ENCODE measurements at places on chromosomes 11 and 22.

DNA sequence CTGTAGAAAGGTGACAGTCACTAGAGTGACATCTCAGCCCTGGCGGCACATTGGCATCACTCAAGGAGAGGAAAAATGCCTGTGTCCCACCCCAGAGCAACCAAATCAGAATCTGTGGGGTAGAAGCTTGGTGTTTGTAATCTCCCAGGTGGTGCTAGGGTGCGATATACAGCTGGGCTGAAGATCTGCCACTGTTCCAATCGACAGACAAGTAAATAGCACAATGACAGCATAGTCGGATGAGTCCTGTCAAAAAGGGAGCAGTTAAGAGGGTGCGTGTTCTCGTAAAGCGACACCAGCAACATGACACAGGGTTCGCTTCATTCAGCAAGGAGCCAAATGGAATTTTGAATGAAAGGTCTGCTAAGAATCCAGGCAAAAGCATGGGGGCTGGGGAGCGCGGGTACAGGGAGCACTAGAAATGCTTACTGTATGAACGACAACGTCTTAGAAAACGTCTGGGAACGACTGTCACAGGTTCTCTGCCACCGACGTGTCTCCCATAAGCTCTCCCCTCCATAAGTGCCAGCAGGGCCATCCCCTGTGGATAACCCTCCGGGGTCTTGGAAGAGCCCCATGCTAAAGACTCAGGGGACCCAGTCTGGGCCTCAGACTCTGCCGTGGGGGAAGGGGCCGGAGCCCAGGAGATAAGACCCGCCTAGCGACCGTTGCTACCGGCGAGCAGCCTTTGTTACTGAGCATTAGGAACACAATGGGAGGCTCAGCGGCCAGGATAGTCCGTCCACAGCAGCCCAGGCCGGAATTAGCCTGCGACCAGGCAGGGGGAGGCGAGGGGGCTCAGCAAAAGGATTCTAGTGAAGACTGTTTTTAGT is 20.8 kb downstream of the ADA2 start:
- no peak for DNase-seq

DNA sequence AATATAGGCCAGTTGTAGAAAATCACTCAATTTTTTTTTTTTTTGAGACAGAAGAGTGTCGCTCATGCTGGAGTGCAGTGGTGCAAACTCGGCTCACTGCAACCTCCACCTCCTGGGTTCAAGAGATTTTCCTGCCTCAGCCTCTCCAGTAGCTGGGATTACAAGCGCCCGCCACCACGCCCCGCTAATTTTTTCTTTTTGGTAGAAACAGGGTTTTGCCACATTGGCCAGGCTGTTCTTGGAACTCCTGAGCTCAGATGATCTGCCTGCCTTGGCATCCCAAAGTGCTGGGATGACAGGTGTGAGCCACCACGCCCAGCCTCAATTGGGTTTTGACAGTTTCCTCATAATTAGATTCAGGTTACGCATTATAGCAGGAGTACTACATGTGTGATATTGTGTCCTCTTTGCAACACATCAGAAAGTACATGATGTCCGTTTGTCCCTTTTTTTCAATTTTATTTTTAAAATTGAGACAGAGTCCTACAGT is 2.6 kb upstream of the ATP6V1E1 start:
- DNase-seq: no peak

DNA sequence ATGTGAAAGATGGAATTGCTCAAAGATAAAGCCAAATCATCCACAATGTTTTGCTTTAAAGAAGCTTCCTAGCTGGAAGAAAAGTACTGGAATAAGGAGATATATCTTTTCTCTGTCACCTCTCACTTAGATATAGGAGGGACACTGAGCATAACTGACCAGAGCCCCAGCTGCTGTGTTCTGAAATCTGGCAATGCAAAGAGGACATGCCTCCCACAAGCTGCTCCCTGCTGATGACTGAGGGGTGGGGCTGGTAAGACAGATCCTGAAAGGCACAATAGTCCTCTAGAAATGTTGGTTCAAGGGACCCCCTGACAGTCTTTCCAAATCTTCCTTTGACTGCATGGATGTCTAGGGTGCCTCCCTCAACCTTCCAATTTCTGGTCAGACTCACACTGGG is 67.0 kb downstream of the SC5D start:
- DNase-seq: no peak

GRCh38 chr11:13309156-13309555 is 31.6 kb downstream of the BMAL1 start:
- no peak for DNase-seq

GRCh38 chr11:68331338-68331947 is 19.1 kb downstream of the LRP5 start:
- no peak for DNase-seq

DNA sequence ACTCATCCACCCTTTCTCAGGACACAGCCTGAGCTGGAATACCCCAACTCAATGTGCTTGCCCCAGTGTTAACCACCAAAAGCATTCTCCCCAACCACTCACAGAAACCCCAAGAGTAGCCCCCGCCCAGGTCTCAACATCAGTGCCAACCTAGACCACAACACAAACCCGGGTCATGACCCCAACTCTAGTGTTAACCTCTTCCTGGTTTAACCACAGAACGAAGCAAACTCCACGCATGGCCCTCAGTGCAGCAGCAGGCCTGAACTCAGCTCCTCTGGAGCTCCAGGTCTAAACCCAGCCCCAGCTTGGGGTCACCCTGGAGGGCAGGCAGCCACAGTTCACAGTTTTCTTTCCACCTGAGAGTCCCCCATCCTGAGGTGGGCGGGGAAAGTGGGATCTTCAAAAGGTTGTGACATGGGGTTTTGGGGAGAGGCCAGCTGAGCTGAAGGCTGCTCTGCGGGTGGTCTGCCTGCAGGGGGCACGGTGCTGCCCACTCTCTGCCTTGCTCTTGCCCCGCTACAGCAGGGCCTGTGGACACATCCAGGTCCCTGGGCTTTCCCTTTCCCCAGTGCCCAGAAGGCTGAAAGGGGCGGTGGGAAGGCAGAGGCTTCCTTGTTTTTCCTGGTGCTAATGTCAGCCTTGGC is 37.9 kb downstream of the NECTIN1 start:
- DNase-seq: no peak

DNA sequence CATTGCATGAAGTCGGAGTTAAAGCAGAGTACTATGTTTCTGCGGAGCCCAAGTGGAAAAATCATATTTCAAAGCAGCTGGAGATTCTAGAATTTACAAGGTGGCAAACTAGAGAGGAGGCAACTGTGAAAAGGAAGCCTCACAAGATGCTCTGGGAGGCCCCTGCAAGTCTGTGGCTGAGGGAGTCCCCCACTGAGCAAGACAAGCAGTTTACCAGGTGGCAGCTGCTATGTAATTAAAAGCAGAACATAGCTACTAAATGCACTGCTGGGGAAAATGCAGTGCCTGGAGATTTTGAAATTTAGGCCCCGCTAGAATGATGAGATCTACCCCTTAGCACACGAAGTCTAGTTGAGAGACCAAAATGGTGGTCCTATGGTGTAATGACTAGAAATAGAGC is 728.0 kb downstream of the OPCML start:
- DNase-seq: no peak

GRCh38 chr11:120172054-120172911 is 34.4 kb upstream of the TRIM29 start:
- no peak for DNase-seq

GRCh38 chr11:77525455-77526091 is 51.7 kb upstream of the PAK1 start:
- DNase-seq: no peak

- no peak for DNase-seq
Measured at GRCh38 chr11:76844511-76844910, 16.2 kb upstream of the ACER3 start.

GRCh38 chr11:64063777-64064176 is 28.0 kb downstream of the FLRT1 start:
- no peak for DNase-seq

Measured in stimulated activated CD4-positive, alpha-beta T cell treated with anti-CD3 and anti-CD28 coated beads, Interleukin-1b, Interleukin-23, amount 100 ng/mL, for 1 hour (primary cell).